Upper lobe of left lung (tissue), 6 donors: ENCODE measurements at places on chromosomes 7 and 10. TPM values are rescaled to one million over a fixed set of nuclear protein-coding genes. Genes with fewer than 3 reads are reported as not detected.

Gene AKR1B15
- total RNA-seq: not detected

Gene CPXM2
- 10.2 TPM for total RNA-seq

Gene SAP25
- 18.8 TPM for total RNA-seq

Gene NKX1-2
- not detected for total RNA-seq

Gene CTAGE4
- 8.4 TPM for total RNA-seq

Gene DEPP1
- 42.0 TPM for total RNA-seq

Gene TECPR1
- 53.6 TPM for total RNA-seq

Gene RPA3
- 12.4 TPM for total RNA-seq

Gene APBB1IP
- total RNA-seq: 35.0 TPM

Gene HIF1AN
- 19.1 TPM for total RNA-seq

Gene OR2A12
- not detected for total RNA-seq

Gene C10orf90
- not detected for total RNA-seq

Gene CAV2
- total RNA-seq: 385 TPM

Gene ALDH18A1
- 32.6 TPM for total RNA-seq

Gene CD36
- 103 TPM for total RNA-seq

Gene SUN3
- total RNA-seq: not detected

Gene PNLIPRP3
- total RNA-seq: not detected

Gene ITGB8
- total RNA-seq: 5.2 TPM

Gene NME8
- total RNA-seq: 6.3 TPM

Gene SFTPA2
- 9,072 TPM for total RNA-seq

Gene EPHA1
- total RNA-seq: 5.3 TPM

Gene VTI1A
- total RNA-seq: 29.8 TPM

Gene TYW1B
- 3.1 TPM for total RNA-seq

Gene HTRA1
- 72.8 TPM for total RNA-seq

Gene PRRT4
- 10.5 TPM for total RNA-seq
